Activated T-helper 1 cell treated with anti-CD3 and anti-CD28 coated beads, Interleukin-12 subunit alpha, Interleukin-12 subunit beta, Interleukin-2, Interleukin-4 antibody, amounts not matched to agents 30 ng/mL and 10 ng/mL and 1 ng/mL, durations not matched to agents 14 hours and 24 hours and 36 hours (primary cell): ENCODE measurements at places on chromosomes 12 and 14. TPM values are rescaled to one million over a fixed set of nuclear protein-coding genes. Genes with fewer than 3 reads are reported as not detected.

The GRIP1 gene
- 0.64 TPM in 1 of 2 replicates, not detected in the other for total RNA-seq

The GNB3 gene
- 1.6 and 1.7 TPM in 2 replicates for total RNA-seq

The KCNC2 gene
- total RNA-seq, result not detected in 2 replicates

GRCh38 chr14:59811815-59812214 is 58.8 kb downstream of the RTN1 start:
- DNase-seq, result no peak

DNA sequence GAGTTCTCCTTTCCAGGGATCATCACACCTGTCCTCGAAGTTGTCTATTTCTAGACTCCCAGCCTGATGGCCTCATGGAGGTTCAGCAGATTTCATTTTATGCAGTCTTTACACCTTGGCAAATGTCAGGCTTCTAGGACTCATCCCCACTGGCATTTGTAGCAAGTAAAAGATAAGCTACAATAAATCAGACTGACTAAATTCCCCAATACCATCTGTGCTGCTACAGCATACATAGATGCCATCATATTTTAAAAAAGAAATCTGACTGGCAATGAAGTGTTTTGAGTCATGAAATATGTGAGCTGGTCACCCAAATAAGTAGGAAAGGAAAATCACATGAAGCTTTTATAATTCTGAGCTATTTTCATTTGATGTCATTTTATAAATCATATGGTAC is 55.3 kb downstream of the KCNC2 start:
- no peak for DNase-seq

DNA sequence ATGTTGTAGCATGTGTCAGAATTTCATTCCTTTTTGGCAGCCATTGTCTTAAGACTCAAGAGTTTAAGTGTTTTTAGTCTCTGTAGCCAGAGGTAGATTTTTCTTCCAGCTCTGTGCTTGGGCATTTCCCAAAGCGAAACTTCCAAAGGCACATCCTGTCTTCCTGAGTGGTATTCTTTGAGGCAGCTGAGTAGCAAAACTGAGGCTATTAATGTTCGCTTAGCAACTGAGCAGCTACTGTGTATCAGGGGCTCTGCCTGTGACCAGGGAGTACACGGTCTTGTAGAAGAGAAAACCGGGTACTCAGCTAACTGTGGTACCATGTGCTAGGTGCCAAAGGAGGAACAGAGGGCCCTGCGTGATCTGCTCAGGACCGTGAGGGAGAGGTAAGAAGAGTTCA is 52.0 kb downstream of the ETV6 start:
- DNase-seq, result no peak

GRCh38 chr12:131281016-131281415 is 327.3 kb downstream of the ADGRD1 start:
- no peak for DNase-seq

DNA sequence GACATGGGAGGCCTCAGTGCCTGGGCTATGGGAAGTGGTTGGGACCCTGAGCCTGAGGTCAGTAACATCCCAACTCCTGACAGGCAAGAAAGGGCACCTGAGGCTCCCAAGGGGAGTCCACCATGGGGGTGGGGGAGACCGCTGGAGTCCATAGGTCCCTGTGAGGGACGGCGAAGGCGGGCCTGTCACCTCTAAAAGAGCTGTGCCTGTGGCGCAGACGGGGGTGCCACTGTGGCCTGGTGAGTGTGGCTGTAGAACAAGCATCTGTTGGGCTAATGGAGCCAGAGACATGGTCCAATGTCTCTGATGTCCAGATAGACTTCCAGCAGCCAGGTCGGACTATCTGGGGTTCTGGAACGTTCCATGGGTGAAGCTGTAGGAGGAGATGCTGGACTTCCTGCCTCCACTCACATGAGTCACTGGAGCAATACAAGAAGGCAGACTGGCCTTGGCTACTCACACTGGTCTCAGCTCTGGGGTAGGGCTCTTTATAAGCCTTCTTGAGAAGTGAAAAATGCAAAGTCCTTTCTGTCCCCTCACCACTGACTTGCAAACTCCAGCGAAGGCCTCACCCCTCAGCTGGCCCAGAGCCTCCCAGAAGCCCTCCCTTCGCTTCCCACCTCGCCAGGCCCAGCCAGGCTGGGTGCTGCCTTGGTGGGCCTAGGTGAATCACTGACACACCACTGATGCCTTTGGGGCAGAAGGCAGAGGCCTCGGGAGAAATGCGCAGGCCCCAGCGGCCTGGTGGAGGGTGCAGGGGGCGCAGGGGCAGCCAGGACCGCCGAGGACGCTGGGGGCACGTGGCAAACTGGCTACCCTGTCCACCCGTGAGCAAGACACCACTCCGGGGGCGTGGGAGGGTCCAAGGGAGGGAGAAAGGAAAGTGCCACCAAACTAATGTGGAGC is 1.1 kb upstream of the TRAF3 start:
- no peak for DNase-seq

DNA sequence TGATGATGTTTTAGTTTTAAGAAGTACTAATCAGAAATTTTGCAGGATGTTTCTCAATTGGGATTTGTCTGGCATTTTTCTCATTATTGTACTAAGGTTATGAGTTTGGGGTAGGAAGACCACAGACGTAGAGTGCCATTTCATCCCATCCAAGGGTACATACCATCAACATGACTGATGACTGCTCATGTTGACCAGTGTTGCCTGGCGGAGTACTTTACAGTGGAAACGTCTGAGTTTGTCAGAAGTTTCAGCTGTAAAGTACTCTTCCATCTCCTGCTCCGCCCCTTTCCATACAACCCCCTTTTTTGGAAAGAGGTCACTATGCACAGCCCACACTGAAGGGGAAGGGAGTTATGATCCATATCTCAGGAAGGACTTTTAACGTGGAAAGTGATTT is 74.2 kb downstream of the RCOR1 start:
- DNase-seq, result no peak

DNA sequence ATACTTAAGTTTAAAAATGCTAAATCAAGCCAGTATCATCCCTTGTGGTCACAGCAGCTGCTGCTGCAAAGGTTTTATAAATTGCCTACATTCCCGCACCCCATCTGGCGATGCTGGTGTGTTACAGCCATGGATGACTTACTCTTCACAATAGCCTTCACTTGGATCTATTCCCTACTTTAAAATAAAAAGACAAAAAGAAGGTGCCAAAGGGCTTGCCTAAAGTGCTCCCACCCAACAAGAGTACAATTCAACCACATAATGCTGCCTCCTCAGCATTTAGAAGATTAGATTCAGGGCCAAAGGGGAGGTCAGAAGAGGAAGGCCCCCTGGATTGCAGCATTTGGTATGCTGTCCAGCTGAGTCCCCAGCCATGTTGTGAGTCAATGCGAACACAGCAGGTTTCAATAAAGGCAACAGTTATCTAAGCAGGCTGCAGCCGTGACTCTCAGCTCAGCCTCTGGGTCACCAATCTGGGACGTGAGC is 176.1 kb downstream of the DAD1 start:
- no peak for DNase-seq
